ENCODE measurements at places on chromosomes 3 and 15.

- DNase-seq: peak; percentile 52
Observed at GRCh38 chr3:46489875-46490274, 7.9 kb upstream of the RTP3 start.

DNA sequence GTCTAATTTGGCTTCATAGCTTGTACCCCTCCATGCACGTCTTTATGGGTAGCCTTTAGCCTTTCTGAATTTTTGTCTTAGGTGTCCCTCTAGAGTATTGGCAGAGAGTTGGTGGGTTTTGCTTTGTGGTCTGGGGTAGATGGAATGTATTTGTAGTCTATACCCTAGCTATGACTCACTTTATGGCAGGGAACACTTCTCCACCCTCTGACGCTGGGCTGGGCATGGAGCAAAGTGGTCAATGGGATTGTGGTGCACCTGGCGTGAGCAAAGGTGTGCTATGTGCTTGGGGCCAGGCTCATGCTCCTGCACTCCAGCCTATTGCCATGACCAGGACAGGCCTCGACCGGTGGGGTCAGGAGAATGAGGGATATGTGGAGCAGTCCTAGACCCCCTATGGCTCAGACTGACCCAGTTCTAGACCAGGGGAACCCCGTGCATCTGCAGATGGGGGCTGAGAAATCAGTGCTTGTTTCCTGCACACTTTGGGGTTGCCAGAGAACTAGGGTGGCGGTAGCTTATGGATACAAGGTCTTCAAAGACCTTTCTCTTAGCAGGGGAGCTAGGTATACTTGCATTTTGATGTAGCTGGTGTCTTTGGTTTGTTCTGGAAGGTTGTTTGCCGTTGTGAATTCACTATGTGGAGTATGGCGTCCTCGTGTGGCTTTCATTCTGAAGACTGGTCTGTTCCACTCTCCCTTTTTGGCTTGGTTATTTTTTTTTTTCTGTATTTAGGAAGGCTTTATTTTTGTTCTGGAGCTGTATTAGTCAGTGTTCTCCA, 49.4 kb upstream of the RPL32 start:
- no peak for DNase-seq

- no peak for DNase-seq
Observed at GRCh38 chr3:117557464-117558090, 848.0 kb downstream of the TUSC7 start.

DNA sequence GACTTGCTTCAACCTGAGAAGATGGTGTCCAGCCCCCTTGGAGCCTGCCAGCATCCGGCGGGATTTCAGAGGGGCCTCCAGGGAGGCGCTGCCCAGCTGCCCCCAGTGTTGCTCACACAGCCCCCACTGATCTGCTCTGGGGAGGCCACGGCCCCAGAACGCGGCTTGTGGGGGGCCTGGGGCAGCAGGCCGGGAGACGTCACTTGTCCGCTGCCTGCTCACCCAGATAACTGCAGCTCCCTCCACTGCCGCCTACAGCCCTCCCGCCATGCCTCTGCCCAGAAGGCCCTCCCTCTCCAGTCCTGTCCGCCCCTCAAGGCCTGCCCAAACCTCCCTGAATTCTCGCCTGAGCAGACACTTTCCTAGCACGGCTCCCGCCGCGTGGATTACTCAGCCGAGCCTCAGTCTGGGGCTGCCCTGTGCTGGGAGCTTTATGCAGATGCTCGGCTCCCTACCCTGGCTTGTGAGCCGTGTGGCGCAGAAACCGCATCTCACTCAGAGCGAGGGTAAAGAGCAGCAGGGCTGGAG, 17.2 kb upstream of the ADIPOQ start:
- peak; percentile 84 for DNase-seq

GRCh38 chr15:89806559-89807550, 7.8 kb downstream of the ANPEP start:
- no peak for DNase-seq

GRCh38 chr3:8509961-8510360, 8.3 kb downstream of the LMCD1 start:
- DNase-seq: peak; percentile 53

DNA sequence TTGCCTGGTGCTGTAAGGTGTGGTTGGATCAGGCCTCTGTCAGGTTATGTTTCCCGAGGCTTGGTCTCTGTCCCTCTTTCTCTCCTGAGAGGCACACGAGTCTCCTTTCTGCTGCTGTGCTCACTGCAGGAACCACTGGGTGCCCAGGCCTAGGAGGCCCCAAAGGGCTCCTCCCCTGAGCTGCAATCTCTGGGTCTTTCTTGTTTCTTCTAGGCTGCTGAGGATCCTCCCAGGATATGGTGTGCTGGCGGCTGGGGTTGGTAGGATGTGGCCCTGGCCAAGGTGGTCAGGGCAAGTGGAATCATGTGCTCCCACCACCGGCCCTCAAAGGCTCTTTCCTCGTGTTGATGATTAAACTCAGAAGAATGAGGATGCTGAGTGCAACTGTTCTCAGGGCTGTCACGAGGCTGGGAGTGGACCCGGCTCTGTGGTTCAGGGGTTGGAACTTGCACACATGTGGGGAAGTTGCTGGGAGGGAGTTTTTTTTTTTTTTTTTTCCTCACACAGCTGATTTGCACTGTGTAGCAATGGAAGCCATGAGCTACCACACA, 43.6 kb upstream of the CTSH start:
- peak; percentile 96 for DNase-seq

DNA sequence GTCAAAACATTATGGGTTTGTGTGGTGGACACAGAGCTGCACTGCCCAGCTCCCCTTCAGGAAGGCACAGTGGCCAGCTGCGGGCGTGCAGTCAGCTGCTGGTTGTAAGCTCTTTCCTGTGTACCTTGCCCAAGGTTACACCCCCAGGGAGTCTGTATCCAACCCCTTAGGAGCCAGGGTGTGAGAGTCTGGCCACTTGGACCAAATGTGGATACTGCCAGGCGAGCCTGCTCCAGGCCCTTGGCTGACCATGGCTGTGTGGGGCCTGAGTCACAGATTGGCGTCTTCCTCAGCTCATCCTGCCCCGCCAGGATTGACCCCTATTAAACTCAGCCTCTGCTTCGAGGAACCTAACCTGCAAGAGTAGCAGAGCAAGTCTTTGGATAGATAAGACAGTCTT, 56.9 kb downstream of the ABHD5 start:
- no peak for DNase-seq

- peak; percentile 46 for DNase-seq
Observed at GRCh38 chr3:30188713-30189112, 417.7 kb upstream of the TGFBR2 start.
